Ureter (tissue), 1 donor: ENCODE measurements at places on chromosomes 7 and 10. TPM values are rescaled to one million over a fixed set of nuclear protein-coding genes. Genes with fewer than 3 reads are reported as not detected.

Gene PITX3
- not detected for total RNA-seq

Gene ZCWPW1
- 4.3 TPM for total RNA-seq

GRCh38 chr7:5827755-5828154, 46.3 kb upstream of the RNF216 start:
- no peak for DNase-seq

DNA sequence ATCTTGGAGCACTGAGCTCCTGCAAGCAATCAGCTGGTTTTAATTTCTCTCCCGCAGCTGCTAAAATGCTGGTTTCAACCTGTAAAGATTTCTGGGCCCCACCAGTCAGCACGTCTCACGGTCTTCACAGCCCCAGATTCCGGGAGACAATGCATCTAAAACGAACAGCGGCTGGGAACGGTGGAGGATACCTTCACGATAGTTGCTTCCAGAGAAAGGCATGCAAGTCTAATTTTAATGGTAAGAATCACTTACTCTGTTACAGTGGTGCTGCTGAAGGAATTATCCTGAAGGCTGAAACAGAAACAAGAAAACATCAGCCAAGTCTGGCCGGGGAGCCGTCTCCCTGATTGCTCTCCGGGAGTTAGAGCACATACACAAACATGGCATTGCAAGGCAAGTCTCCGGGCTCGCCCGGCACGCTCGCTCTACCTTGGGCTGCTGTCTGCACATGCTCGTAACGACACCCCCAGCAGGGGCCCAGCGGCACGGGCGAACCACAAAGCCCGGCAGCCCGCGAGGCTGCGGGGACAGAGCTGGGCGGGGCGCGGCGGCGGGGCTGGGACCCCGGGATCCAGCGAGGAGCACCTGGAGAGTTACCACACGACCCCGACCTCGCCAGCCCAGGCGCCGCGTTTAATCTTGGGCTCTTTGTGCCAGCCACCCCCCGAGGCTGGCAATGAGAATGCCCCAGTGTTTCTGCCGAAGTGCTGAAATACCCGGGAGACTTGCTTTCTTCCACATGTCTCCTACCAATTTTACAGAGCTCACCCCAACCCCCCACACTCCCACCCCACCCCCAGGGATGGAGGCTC, at the start of gene FAM13C:
FAM13C (minus strand) TSS at position 406 of the 815 bp plus-strand sequence; CDS start at position 317, 89 bp downstream.
- peak; percentile 69 for DNase-seq

DNA sequence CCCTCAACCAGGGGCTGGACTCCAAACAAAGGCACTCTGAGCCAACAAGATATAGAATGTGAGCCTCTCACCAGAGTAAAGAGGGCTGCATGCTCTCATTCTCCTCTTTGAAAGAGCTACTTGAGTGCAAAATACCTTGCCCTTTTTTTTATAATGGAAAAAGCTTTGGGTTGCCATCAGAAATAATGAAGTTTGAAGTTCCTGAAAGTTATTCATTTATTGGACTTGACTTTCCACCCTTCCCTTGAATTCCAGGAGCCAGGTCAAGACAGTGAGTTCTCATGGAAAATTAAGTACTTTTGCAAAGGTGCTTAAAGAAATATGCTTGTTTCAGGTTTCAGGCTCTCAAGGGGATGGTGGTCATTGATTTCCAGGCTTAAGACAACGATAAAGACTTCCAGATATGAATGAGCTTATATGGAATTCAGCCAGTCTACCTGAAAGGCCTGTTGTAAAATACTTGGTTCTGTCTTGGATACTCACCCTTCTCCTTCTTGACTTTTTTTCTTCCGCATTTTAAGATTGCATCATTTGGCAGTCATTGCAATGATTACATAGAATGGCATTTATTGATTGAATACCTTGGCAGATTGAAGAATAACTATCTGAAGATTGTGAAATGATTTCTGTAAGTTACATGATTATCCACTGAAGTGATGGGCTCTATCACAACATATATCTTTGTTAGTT, 696.4 kb downstream of the INHBA start:
- DNase-seq, result no peak

DNA sequence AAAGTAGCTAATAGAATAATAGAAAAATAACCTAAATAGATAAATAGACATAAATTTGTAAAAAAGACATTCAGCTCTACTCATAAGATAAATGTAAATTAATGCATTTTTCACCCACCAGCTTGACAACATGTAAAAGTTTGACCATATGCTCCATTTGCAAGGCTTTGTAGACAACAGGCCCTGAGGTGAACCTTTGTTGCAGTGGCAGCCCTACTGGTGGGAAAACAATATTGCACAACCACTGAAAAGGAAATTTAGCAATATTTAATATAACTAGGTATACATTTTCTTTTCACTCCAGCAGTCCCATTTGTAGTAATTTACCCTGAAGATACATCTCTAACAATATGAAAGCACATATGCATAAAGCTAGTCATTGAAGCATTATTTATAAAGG, 39.0 kb upstream of the ADRA2A start:
- DNase-seq, result no peak

DNA sequence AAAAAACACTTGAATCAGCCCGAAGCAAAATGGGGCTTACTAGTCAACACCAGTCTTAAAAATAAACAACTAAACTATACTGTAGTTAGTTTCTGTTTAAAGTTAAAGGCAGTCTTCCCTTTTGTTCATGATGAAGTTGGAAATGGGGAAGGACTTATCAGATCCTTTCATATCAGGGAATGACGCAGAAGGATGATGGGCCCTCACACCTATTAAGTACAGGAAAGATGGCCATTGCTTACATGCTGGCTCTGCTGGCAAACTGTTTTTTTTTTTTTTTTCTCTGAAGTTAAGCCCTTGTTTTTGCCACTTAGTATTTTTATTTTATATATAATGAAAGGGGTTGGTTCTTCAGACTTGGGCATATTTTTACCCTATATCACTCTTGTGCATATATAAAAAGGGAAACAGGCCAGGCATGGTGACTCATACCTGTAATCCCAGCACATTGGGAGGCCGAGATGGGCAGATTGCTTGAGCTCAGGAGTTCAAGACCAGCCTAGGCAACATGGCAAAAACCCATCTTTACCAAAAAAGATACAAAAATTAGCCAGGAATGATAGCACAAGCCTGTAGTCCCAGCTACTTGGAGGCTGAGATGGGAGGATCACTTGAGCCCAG, 16.6 kb upstream of the NRBF2 start:
- DNase-seq, result no peak

- no peak for DNase-seq
Observed at GRCh38 chr7:22109761-22110160, 164.1 kb upstream of the CDCA7L start.

Gene TMED4
- total RNA-seq, result 105 TPM

DNA sequence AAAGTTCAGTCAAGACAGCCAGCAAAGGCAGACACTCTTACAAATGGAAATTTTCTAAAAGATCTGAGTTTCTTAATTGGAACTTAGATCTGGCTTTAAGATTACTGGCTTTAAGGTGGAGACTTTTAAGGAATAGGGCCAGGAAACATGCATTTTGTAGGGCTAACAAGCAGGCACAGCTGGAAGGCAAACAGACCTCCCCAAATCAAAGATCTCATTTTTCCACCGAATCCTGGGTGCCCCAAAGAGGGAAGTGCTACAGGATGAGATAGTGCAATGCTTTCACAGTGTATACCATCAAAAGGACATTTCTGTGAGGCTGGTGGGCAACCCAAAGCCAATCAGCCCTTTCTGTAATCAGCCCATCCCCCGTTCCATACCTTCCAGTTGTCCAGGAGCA, 27.4 kb downstream of the MRPL32 start:
- DNase-seq, result no peak
